ENCODE measurements at places on chromosomes 6 and 20. TPM values are rescaled to one million over a fixed set of nuclear protein-coding genes. Genes with fewer than 3 reads are reported as not detected.

RSPH9 gene
- total RNA-seq, result 0.88 TPM

ARHGAP40 gene
- total RNA-seq, result 0.54 TPM

IP6K3 gene
- total RNA-seq, result 0.16 TPM

HCK gene
- total RNA-seq, result not detected

RWDD1 gene
- 37.6 TPM for total RNA-seq
